ENCODE measurements at places on chromosomes 4 and X.
A peak's percentile ranks its signal among the peaks of the same experiment; 100 is the strongest.

DNA sequence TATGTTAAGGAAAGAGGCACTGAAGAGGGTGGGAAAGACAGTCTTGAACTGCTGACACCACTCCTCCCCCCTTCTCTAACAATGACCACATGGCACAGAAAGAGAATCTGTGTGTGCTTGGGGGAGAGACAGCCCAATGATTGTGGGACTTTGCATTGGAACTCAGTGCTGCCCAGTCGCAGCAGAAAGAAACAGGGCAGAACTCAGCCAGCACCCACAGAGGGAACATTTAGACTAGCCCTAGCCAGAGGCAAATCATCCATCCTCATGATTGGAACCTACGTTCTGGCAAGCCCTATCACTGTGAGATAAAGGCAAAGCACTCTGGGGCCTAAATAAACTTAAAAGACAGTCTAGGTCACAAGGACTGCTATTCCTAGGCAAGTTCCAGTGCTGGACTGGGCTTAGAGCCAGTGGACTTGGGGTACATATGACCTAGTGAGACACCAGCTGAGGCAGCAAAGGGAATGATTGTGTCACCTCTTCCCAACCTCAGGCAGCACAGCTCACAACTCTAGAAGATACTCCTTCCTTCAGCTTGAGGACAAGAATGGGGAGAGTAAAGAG, 132.8 kb upstream of the S100G start:
- DNase-seq = no peak

DNA sequence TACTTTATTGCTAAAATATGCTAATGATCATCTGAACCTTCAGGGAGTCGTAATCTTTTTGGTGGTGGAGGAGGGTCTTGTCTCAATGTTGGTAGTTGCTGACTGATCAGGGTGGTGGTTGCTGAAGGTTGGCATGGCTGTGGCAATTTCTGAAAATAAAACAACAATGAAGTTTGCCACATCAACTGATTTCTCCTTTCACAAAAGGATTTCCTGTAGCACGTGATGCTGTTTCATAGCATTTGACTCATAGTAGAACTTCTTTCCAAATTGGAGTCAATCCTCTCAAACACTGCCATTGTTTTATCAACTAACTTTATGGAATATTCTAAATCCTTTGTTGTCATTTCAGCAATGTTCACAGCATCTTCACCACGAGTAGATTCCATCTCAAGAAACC, 19.3 kb downstream of the DDIT4L start:
- no peak for DNase-seq

DNA sequence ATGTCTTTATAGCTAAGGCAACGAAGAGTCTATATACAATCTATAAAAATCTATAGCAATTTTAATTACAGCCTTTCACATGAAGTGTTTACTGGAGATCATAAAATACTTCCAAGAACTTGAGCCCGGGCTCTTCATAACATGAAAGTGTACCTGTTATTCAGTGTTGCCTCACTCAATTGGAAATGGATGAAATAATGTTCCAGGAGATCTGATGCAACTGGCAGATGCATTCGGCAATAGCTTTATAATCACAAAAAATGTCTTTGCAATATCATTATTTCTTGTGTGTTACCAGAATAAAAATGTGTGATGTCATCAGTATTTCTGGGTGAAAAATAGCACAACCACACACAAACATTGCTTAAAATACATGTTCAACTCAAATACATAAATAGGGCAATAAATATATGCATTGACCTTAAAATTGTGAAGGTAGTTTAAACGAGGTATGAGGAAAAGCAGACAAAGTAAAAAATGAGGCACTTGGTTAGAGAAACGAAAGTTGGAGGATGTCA, 1266.8 kb upstream of the PCDH7 start:
- no peak for DNase-seq

- no peak for DNase-seq
These were observed 493.9 kb downstream of the TMA16 start for GRCh38 chr4:163988391-163988790.

- DNase-seq = no peak
These were observed 337.9 kb downstream of the PPP3CA start for GRCh38 chr4:101009471-101009870.

- no peak for DNase-seq
These were observed 79.5 kb upstream of the MAGEB10 start for GRCh38 chrX:27728291-27728690.

DNA sequence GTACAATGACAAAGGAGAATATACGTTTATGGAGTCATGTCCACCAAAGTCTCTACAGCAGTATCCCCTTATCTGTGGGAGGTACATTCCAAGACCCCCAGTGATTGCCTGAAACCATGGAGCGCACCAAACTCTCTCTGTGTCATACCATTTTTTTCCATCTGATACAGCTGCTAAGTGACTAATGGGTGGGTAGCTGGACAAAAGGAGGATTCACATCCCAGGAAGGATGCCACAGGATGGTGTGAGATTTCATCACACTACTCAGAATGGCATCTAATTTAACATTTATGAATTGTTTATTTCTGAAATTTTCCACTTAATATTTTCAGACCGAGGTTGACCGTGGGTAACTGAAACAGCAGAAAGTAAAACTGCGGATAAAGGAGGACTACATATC, 49.8 kb upstream of the AGA start:
- DNase-seq = no peak

DNA sequence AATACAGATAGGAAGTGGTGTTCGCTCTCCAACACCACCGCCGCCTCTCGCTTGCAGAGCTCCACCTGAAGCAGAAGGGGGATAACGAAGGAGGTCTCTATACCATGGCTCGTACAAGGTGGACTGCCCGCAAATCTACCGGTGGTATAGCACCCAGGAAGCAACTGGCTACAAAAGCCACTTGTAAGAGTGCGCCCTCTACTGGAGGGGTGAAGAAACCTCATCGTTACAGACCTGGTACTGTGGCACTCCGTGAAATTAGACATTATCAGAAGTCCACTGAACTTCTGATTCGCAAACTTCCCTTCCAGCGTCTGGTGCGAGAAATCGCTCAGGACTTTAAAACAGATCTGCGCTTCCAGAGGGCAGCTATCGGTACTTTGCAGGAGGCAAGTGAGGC, 5.2 kb upstream of the BMP15 start:
- DNase-seq = peak; percentile 12

DNA sequence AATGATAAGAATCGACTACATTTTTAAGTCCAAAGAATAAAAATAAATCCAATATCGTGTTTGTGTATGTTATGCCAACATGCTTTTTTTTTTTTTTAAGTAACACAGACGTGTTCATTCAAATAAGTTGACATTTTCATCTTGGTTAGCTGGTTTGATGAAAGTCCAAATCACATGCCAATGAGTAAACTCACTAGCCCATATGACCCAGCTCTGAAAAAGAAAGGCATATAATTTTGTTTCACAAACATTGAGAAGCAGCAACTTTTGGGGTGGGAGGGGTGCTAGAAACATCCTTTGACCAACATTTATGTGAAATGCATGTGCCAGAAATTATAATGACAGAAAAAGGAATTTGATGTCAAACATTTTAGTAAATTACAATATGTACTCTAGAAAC, 61.6 kb upstream of the SPP1 start:
- DNase-seq = no peak

GRCh38 chrX:111090458-111090857, 5.5 kb upstream of the PAK3 start:
- DNase-seq = no peak

GRCh38 chr4:11860996-11861395, 432.3 kb upstream of the HS3ST1 start:
- no peak for DNase-seq

DNA sequence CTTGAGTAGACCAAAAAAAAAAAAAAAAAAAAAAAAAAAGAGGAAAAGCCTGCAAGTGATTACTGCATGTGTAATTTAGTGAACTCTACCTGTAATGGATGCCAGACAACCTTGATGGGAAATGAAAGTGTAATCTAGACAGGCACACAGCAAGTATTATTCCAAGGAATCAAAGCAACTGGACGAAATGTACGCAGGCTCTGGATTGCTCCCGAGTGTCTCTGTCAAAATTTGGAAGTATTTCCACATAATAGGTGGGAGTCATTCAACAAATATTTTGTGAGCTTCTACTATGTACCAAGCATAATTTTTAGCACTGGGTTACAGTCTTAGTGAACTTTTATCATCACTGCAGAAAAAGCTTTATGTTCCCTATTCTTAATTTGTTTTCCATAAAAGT, 64.2 kb downstream of the LIMCH1 start:
- no peak for DNase-seq

DNA sequence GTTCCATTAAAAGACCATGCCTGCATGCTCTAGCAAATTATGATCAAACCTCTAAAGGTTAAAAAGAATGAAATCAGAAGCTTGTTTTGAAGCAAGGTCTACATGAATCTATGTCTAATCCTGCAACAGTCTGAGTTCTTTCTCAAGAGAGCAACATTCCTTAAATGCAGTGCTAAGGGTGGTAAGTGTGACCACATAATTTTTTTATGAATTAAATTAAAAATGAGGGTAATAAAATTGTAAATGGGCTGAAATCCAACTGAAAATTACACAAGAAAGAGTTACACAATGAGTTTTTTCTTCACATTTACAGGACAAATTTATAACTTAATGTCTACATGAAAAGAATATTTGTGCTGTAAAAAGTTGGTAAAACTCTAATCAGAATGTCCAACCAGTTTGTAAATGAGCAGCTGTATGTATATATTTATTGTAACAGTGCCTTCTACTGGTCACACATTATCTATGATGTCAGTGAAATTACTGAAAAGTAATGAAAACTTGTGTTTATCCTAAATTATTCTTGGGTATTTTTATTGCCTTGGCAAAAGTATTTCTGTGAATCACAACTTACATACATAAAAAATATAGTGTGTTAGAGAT, 336.3 kb upstream of the PITX2 start:
- DNase-seq = peak; percentile 36

DNA sequence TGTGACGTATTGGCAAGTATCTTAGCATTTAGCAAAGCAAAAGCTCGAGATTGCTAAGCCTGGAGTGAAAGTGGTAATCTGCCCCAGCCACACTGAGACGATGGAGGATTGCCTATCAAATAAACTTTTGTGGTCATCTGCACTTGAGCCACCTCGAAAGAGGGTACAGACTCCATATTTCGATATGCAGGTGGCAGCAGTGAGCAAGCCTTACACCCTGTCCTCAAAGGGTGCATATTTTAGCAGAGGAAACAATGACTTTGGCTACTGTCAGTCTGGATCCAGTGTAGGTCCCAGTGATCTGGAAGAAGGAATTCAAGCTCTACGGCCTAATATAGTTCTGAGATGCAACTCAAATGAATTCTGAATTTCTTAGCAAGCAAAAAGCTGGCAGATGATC, 153.9 kb downstream of the ATG4A start:
- DNase-seq = no peak

DNA sequence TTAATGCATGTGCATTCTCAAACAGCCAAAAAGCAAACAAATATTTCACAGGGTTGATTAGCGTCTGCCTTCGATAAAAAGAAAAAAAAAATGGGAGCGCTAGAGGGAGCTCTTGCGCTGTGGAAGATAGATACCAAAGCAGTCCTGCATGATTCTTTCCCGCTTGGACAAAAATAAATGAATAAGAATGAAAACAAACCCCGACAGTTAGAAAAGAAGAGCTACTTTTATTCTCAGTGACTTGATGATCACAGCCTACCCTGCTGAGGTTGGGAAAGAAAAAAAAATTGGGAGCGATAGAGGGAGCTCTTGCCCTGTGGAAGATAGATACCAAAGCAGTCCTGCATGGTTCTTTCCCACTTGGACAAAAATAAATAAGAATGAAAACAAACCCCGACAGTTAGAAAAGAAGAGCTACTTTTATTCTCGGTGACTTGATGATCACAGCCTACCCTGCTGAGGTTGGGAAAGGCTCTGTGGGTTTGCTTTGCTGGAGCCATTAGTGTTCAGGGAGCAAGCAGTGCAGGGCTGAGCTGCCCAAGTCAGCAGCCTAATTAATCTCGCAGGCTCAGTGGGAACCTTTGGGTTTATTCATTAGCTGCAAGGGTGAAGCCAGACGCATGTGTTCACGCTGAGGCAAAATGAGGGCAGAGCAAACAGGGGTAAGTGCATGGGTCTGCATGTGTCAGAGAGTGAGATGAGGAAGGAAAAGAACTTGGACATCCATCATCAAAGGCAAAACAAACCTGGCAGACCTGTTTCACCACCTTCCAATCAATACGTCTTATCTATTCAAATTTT, 249.3 kb upstream of the PRKX start:
- DNase-seq = peak; percentile 25

- no peak for DNase-seq
These were observed 24.2 kb downstream of the PCDH7 start for GRCh38 chr4:30744386-30744785.

GRCh38 chr4:154485127-154485773, 6.3 kb downstream of the DCHS2 start:
- DNase-seq = peak; percentile 5

DNA sequence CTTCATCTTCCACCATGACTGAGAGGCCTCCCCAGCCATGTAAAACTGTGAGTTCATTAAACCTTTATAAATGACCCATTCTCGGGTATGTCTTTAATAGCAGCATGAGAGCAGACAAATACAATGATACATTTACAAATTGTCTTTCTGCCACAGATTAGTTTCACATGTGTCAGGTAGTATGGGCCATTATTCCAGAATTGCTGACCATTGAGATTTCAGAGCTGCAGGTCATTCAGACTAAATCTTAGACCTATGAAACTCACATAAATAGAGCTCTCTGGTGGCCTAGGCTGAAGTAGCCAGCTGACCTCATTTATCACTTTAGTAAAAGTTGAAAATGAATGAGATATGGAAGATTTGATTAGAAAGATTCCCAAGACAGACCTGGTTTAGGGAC, 105.8 kb downstream of the FIP1L1 start:
- no peak for DNase-seq

GRCh38 chrX:31279359-31279758, 207.5 kb upstream of the FTHL17 start:
- no peak for DNase-seq

GRCh38 chr4:82528074-82528473, 33.7 kb downstream of the TMEM150C start:
- no peak for DNase-seq

GRCh38 chr4:26815199-26815598, 45.4 kb upstream of the STIM2 start:
- no peak for DNase-seq

DNA sequence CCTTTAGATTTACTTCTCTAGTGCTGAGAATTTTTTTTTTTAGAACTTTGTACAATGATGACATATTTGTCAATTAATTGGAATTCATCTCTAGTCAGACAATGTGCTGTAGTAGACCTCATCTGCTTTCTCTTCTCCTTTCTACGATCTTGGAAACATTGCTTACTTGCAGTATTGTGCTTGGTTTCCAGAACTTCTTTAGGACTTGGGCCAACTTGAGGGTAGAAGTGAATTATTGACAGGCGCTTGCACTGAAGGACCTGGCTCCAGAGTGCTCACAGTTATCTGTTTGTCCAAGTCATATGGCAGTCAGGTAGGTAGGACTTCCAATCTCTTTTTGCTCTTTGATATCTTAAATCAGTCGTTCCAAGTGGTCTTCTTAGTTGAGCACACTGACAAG, 39.6 kb downstream of the FNIP2 start:
- no peak for DNase-seq

GRCh38 chr4:121139533-121140222, 24.4 kb downstream of the TNIP3 start:
- no peak for DNase-seq
